ENCODE measurements at places on chromosomes 4 and X.

- peak; percentile 57 for DNase-seq
These were observed 98.3 kb upstream of the MAOA start for GRCh38 chrX:43557792-43558191.

- no peak for DNase-seq
These were observed 49.8 kb upstream of the HSD17B10 start for GRCh38 chrX:53483838-53484405.

- DNase-seq, result no peak
These were observed 30.1 kb downstream of the PDE5A start for GRCh38 chr4:119598521-119598920.

GRCh38 chrX:131058136-131058868, at the start of gene ARHGAP36:
Gene ARHGAP36, plus strand, starts transcription at chrX:131058346. Its CDS starts 23,320 bp downstream, at chrX:131081666.
- DNase-seq, result no peak

DNA sequence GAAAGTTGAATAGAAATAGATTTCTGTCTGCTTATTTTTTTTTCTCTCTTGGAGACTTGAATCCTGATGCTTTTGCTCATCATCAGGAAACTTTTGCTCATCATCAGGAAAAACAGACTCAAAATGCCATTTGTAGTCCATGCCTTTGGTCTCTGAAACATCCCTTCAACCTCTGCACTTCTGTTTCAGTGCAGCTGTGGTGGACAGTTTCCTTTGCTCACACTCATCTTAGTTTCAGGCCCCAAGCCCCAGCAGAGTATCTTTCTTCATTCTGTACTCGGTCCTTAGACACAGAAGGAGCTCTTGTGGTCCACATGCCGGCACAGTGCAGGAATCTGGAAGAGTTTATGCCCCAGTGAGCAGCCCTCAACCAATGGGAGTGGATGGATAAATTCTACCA, 337.9 kb downstream of the PPP3CA start:
- no peak for DNase-seq

DNA sequence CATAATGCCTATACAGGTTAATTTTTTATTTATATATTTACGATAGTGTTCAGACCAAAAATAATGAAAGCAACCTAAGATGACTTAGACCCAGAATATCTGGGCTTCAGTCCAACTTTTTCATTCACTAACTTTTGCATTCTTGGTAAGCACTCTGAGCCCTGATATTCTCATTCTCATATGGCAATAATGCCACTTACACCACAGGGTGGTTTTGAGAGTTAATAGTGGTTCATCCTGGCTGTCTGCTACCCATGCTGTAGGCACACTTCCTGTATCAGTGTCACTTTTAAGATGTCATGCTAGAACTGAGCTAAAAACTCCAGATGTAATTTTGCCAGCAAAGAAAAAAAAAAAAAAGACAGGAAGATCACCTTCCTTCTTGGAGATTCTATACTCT, 508.7 kb upstream of the FMR1 start:
- no peak for DNase-seq

All from common myeloid progenitor, CD34-positive (primary cell).